ENCODE measurements at places on chromosomes 16 and 17.
A peak's percentile ranks its signal among the peaks of the same experiment; 100 is the strongest.

- no peak for DNase-seq
These were observed 8.8 kb upstream of the NR1D1 start for GRCh38 chr17:40108970-40109824.

GRCh38 chr16:69818891-69819545, 56.9 kb downstream of the WWP2 start:
- DNase-seq: no peak

DNA sequence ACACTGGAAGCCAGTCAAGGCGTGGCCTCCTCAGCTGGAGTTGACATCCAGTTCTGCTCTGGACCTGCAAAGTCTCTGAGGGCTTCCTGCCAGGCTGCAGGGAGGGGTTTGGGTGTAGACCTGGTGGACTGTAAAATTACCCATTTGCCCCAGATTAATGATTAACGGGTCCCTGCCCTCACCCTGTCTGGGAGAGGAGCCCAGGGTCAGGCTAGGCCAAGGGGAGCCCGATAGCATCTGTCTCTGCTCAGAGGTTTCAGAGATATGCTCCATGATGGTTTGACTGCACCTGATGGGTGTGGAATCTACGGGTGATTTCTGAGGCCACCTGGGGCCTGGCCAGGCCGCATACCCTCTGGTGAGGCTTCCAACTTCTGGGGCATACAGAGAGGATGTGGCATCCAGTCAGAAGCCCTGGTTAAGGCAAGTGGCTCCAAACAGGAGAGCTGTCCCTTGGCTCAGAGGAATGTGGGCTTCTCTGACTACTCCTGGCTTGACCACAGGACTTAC, 11.2 kb downstream of the PPY start:
- no peak for DNase-seq

- no peak for DNase-seq
These were observed 35.7 kb upstream of the MYLK3 start for GRCh38 chr16:46783800-46784199.

DNA sequence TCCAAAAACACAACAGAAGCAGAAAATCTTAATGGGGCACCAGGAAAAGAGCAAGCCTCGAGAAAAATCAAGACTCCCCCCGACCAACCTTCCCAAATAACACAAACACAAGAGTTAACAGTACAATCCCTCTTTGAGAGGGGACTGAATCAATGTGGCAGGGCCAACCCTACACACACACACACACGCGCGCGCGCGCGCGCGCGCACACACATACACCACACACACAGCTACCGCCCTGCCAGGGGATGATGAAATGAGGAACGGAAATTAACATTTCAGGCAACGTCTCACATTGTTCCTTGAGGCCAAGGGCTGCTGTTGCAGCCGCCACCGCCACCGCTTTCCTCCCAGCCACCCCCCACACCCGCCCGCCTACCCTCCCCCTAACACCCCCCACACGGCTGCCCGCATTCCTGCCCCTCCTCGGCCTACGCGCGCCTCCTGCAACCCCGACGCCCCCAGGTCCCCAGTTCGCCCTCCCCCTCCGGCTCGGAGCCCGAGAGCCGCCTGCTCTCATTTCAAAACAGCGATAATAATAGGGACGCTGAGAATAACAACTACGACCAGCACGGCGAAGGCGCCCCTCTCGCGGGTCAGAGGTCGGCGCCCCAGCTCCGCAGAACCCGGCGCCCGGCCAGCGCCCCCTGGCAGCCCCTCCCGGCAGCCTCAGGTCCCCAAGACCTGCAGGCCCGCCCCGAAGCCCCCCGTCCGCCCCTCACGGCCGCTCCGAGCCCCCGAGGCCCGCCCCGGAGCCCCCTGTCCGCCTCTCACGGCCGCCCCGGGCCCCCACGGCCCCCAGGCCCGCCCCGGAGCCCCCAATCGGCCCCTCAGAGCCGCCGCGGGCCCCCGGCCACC, 1.1 kb downstream of the ANKRD11 start:
- peak; percentile 73 for DNase-seq

DNA sequence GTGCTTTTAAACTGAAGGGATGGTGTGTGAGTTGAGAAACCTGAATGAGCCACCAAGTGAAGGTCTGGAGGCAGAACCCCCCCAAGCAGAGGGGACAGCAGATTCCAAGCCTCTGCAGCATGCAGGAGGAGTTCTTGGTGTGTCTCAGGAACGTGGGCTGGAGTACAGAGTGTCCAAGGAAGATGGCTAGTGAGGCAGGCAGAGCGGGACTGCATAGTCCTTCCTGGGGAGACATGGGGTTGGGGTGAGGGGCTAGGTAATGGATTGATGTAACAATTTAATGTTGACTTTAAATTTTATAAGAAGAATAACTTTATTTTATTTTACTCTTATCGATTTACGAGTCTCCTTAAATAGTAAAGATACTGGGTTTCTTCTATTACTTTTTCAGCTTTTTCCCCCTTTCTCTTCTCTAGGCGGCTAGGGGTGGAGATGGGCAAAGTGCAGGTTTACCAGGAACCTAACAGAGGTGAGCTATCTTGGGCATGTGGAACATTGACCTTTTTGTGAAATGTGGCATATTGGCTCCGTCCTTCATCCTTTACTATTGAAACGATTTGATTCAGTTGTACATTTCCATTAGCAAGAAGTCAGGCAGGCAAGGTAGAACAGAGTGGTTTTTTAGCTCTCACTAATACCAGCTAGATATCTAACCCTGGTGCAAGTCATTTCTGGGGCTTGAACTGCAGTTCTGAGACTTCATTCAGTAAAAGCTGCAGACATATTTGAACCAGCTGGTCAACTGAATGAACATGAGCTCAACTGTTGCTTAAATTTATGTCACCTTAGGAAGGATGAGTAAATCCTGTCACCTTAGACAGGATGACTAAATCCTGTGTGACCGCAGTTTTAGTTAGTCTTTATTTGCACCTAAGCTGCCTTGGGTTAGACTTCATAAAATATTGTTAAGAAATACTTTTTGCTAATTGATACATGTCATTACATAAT, 9.2 kb downstream of the PRPSAP2 start:
- DNase-seq: no peak

DNA sequence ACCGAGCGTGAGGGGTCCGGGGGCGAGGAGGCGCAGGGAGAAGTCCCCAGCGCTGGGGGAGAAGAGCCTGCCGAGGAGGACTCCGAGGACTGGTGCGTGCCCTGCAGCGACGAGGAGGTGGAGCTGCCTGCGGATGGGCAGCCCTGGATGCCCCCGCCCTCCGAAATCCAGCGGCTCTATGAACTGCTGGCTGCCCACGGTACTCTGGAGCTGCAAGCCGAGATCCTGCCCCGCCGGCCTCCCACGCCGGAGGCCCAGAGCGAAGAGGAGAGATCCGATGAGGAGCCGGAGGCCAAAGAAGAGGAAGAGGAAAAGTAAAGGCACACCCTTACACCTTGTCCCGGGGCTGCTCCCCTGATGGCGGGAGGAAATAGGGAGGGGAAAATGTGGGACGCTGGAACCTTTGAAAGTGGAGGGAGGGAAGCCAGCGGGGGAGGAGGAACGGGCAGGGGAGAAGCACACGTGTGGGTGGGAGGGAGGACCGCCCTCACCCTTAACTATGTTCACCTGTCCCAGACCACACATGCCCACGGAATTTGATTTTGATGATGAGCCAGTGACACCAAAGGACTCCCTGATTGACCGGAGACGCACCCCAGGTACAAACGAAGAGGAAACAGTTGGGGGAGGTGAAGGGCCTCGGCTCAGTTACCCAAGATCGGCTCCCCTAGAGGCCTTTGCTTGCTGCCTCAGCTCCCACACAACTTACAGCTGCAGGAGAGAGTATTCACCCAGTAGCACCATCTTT, 916 bp downstream of the PAGR1 start:
- DNase-seq: no peak

DNA sequence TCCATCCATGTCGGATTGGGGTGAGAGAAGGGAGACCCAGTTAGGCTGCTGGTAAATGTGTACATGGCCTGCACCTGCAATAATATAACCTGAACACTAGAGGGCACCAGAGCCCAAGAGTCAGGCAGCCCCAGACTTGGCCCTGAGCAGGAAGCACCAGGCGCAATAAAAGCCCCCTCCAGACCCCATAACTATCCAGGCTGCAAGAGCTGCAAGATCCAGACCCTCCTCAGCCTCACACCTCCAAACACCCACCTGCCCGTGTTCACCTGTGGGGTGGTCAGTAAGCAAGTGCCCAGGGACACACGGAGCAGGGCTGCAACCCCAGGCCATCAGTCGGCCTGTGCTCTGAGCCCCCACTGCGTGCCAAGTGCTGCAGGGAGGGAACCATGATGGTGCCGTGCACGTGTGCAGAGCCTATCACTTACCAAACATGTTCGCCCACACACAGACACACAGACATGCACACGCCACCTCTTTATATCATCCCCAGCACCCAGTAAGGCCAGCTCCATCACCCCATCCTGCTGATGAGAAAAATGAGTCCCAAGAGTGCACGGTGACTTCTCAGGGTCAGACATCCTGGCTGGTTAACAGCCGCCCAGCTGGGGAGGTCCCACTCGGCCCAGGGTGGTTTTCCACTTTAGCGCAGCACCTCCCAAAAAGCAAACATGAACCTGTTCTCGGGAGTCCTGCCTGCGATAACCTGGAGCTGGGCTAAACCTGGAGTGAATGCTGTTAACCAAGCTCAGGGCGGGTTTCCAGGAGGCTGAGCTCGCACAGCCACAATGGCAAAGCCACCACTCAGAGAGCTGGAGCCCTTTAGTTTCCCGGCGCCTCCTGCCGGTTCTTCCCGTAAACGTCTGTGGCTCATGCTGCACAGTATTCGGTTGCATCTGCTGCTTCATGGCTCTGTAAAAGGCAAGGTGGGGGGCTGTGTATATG, 439.8 kb downstream of the SOX9 start:
- no peak for DNase-seq

- DNase-seq: no peak
These were observed 27.1 kb downstream of the GINS3 start for GRCh38 chr16:58419241-58419990.

DNA sequence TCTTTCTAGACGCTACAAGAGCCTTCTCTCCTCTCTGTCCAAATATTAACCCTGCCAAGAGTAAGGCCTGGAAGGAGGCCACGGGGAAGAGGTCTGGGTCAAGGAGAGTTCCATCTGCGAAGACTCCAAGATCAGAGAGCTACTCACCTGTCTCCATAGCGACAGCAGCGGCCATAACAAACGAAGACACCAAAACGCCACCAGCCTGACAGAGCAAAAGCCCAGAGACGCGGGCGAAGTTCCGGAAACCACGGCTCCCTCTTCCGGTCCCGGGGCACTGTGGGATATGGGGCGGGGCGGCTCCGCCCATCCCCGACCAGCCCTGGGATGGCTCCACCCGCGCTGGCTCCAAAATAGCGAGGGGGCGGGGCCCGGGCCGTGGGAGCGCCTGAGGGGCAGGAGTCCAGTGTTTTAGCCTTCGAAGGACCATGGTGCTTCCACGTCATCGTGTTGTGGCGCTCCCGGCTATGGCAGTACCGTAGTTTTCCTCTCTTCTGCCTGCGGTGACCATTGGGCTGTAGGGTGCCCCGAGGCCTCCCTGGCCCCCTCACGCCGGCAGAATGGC, at the start of the genes C17orf100 and MED31:
C17orf100 (plus strand) TSS at position 409 of the 565 bp plus-strand sequence; CDS start at position 561, 152 bp downstream.
MED31 (minus strand) TSS at position 252 of the 565 bp plus-strand sequence; CDS start at position 175, 77 bp downstream.
- DNase-seq: peak; percentile 84

- peak; percentile 62 for DNase-seq
These were observed 477 bp downstream of the NTAN1 start for GRCh38 chr16:15055141-15056053.

- DNase-seq: no peak
These were observed 7.6 kb upstream of the ZNF629 start for GRCh38 chr16:30794634-30795033.

DNA sequence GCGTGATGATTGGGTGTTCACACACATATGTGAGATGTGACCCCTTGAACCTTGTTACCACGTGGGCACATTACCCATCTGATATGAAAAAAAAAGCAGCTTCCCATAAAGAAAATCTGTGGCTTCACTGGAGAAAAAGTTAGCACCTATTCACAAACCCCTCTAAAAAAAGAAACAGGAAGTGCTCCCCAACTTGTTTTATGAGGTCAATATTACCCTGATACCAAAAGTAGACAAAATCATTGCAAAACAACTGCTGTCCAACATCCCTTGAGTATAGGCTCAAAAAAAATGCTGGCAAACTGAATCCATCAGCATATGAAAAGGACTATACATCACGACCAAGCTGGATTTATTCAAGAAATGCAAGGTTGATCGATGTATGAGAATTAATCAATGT, 99.7 kb upstream of the RBL2 start:
- DNase-seq: no peak

DNA sequence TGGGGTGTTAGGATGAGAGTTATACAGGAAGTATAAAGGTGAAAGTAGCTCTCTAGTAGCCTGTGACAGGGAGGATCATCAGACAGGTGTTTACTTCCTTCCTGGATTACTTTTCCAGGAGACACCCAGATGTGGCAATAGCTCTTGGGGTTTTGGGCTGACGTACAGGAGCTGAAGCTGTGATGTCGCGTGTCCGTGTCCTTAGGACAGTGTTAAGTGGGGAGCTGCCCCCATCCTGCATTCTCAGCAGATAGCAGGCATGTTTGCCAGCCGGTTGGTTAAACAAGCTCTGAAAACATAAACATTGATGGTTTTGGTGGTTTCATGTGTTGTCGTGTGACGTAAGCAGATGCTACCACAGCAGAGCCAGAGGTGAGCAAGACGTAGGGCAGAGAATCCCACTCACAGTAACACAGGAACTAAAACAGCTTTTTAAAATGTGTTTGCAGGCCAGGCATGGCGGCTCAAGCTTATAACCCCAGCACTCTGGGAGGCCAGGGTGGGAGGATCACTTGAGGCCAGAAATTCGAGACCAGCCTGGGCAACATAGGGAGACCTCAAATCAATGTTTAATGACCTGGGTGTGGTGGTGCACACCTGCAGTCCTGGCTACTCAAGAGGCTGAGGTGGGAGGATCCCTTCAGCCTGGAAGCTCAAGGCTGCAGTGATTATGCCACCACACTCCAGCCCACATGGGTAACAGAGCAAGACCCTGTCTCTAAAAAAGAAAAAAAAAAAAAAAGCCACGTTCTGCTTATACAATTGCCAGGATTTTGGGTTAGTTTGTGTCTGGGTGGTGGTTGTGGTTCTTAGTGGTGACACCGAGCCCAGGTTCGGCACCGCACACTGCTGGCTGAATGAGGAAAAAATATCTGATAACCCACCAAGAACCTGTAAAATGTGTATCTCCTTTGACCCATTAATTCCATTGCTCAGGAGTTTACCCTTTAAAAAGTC, 18.2 kb upstream of the IL17C start:
- DNase-seq: no peak

DNA sequence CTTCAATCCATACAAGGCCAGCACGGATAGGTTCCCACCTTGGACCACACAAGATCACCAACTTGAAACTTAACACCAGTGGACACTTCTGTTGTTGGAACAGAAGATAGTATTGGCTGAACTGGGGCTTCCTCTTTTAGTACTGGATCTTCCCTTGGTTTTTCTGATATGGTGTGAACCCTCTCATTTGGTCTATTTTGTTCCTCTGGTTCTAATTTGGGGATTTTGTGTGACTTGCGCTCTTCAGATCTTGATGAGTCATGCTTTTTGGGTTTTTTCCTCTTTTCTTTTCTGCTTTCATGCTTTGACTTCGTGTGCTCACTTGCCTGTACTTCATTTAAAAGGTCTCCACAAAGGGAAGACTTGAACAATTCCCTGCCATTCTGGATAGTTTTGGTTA, 39.0 kb downstream of the SOST start:
- no peak for DNase-seq

GRCh38 chr17:47810200-47810821, 11.3 kb downstream of the OSBPL7 start:
- DNase-seq: no peak

All from activated CD4-positive, CD25-positive, alpha-beta regulatory T cell (primary cell).